ENCODE measurements at places on chromosomes 11 and 22. TPM values are rescaled to one million over a fixed set of nuclear protein-coding genes. Genes with fewer than 3 reads are reported as not detected.

CARD16 gene
- not detected for total RNA-seq

DNA sequence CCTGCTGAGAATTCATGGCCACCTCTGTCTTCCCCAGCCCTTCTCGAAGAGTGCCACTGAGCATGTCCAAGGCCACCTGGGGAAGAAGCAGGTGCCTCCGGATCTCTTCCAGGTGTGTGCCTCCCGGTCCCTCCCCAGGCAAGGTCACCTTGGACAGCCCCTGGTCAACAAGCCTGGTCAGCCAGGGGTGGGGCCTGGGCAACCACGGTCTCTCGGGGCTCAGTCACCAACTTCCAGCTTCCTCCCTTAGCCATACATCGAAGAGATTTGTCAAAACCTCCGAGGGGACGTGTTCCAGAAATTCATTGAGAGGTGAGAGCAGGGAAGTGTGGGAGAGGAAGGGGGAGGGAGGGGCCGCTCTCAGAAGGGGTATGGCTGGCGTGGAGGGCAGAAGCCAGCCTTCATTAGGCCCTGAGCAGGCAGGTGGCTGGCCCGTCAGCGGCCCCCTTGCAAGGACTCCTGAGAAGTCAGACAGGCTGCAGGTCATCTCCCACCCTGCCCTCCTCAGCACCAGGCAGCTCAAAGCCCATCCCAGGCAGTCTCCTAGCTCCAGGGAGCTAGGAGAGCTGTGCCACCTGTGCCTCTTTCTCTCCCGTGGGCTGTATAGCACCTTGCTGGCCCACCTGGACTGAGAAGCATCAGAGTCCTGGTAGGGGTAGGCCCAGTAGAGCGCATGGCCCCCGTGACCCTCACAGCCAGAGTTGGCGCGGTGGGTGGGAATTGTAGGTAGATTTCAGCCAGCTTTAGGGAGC, 9.3 kb upstream of the ANKRD13D start:
- no peak for DNase-seq

HYLS1 gene
- total RNA-seq = 18.0 TPM

GRCh38 chr11:23551706-23552105, 691.4 kb upstream of the CCDC179 start:
- no peak for DNase-seq

GRCh38 chr22:47573141-47573540, 810.7 kb downstream of the TBC1D22A start:
- no peak for DNase-seq

DNA sequence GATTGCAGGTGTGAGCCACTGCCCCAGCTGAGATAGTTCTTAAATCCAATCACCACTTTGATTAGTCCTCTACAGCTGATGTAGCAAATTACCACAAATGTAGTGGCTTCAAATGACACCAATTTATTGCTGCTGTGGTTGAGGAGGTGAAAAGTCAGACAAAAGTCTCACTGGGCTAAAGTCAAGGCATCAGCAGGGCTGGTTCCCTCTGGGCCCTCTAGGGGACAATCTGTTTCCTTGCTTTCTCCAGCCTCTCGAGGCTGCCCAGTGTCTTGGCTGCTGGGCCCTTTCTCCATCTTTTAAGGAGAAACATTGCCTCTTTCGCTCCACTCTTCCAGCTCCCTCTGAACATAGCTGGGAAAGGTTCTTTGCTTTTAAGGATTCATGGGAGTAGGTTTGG, 50.5 kb upstream of the SHANK2 start:
- no peak for DNase-seq

DNA sequence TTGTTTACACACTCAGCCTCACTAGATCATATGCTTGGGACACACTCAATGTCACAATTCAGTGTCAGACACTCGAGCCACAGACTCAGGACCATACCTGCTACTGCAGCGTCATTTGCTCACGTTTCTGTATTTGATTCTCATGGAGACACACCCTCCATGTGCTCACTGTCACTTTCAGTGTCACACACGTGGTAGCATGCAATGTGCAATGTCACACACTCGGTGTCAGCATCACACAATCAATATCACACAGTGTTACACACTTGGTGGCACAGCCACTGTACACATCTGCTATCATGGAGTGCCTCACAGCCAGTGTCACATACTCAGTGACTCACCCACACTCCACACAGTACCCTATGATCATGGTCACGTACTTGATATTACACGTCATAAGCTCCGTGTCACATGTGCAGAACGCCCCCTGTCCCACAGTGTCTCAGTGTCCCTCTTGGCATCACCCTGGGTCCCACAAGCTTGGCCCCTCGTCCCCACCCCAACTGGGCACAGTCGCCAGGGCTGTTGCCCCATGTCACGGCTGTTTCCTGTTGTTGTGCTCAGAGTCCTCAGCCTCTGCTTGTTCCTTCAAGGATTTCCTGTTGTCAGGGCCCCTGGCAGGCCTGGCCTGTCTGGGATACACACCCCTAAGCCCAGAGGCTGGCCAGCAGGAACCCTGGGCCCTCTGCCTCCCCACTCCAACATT, 49.6 kb downstream of the PDE2A start:
- DNase-seq = no peak

- no peak for DNase-seq
Measured at GRCh38 chr22:26429458-26430286, 612 bp downstream of the ASPHD2 start.

DNA sequence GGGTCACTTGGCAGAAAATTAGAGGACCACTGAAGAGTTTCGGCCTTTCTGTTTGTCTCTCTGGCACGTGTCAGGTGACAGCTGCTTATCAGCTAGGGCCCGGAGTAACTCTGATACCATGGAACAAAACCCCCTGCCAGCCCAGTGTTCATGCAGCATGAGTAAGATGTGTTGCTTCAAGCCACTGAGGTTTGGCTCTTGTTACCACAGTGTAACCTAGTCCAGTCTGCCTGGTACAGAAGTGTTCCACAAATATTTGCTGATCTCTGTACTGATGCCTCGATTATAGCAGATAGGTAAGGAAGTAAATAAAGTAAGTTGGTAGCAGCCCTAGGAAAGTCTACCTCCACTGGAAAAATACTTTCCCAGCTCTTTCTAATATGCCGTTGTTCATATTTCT, 20.5 kb upstream of the ETS1 start:
- no peak for DNase-seq
